ENCODE measurements at places on chromosomes 1 and 21.
A peak's percentile ranks its signal among the peaks of the same experiment; 100 is the strongest.

DNA sequence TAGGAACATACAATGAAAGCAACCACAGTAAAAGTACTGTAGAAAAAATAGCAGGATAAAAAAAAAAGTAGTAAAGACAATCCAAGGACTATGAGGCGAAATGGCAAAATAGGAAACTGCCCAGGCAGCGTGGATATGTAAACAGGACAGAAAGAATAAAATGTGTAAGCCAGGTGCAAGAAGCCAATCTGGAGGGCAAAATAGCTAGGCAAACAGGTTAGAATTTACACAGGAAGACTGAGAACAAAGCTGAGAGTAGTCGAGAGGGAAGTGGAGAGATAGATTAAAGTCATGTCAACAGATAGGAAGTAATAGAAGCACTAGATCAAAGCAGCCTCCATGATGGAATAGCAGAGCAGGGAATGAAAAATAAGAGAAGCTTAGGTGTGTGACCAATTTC, 124.2 kb upstream of the B3GALT2 start:
- DNase-seq = no peak

DNA sequence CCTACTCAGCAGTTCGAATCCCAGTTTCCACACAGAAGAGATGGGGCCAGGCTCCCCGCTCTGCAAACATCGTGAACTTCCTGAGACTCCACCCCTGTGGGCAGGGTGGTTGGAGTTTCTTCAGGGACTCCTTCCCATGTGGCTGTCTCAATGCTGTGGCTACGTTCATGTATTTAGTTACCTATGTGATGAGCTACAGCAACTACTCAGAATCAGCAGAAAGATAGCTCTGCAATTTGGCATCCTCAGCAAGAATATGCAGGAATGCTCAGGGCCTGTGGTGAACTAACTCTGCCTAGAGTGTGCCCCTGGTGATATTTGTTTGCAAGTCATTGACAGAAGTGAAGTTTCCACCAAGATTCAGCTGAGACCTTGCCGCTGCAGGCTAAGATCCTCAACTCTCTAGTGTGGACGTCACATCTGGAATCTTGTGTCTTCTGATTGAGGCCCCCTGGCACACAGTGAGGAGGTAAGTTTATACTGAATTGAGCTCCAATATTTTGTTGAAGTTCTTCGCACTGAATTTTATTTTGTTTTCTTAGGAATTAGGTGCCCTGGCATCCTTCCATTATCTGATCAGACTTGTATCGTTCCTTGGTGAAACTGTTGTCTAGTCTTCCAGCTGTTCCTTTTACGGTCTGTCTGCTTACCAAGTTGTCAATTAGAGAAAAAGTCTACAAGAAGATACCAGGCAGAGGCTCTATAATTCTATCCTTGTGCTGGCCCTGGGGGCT, 8.2 kb upstream of the GLRX2 start:
- DNase-seq = no peak

DNA sequence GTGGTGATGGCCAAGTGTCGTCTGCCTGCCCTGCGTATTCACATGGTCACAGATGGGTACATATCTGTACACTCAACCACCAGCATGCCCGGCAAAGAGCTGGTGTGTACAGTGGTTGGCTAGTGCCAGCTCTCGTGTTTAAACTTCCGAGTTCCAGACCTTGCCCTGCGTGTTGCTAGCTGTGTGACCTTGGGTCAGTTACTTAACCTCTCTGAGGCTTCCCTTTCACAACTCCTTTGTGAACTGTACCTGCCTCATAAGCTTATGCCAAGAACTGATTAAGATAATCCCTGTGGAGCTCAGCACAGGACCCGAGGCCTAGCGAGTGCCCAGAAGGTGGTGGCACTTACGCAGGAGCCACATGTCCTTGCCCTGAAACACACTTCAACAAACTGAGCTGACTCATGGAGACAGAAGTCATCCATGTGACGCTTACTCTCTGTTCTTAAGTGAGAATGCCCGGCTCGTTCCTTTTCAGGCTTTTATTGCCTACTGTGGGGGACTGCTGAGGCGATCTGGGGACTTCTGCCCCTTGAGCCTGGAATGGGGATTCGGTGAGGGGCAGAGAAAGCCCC, 55.4 kb downstream of the ALPL start:
- peak; percentile 66 for DNase-seq

DNA sequence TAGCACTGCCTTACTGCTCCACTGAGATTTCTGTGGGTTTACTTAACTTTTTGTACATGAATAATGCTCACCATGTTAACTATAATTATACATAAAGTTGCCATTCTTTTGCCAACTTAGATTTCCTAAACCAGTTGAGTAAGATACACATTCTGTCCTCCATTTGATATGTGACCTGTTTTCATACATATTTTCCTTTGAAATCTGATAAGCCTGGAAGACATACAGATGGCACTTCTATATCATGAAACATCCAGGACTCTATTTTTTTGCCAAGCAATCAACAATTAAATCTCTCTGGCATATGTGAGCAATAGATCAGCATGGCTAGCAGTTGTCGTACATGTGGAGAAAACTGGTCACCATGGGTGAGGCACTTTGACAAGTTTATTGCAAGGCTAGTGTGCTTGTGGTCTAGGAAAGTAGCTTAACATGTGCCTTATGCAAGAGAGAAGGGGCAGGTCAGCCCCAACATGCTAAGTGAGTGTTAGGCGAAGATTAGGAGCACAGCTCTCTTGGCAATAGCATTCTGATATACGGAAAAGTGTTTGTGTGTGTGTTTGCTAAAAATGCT, 14.2 kb downstream of the PRRX1 start:
- no peak for DNase-seq

DNA sequence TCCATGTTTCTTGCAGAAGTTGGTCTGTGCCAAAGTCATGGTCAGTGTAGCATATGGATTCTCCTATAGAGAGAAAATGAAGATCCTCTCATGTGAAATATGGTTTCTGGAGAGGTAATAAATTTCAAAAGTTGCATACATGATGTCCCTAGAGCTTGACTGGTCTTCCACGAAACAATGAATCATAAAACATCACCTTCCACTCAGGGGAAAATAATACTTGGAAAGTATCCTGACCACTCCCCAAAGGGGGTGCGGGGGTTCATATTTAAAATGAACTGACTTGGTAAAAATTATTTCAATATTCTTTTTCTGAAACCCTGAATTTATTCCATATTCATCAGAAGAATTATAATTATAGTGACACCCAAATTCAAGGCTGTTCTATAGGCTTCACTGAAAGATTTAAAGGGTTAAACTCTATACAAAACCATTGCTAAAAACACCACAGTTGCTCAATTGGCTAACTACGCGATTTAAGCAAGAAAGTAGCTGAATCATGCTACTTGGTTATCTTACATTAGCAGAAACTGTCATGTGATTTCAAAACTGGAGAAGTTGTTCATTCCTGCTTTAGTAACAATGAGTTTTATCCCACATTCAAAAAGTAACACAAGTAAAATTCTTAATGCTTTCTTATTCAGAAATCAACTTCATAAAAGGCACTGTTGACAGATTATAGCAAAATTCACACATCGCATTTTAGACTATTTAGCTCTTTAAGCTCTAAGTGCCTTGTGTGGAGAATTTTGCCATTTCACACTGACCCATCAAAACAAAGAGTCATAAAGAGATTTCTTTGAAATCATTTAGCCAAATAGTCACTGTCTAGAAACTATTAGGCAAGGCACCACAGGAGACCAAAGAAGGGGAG, 5.3 kb downstream of the CREG1 start:
- DNase-seq = peak; percentile 89

- peak; percentile 9 for DNase-seq
Observed at GRCh38 chr1:56963667-56964066, 2.1 kb downstream of the C8B start.

- no peak for DNase-seq
Observed at GRCh38 chr1:24263211-24263610, 55.9 kb upstream of the GRHL3 start.

DNA sequence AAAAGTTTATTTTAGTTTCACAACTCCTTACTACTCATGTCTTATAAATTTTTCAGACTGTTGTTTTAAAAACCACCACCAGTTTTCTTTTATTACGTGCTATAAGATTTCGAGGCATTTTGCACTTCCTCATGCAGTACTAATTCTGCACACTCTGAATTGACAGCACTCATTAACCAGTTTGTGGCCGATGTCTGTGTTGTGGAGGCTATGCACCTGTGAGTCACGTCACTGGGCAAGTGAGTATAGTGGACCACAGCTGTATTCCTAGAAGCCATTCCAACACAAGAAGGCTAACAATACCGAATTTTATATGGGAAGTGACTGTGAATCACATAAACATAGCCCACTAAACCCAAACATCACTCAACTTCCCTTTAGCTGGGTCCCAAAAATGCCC, 21.0 kb upstream of the SPATA6 start:
- no peak for DNase-seq

DNA sequence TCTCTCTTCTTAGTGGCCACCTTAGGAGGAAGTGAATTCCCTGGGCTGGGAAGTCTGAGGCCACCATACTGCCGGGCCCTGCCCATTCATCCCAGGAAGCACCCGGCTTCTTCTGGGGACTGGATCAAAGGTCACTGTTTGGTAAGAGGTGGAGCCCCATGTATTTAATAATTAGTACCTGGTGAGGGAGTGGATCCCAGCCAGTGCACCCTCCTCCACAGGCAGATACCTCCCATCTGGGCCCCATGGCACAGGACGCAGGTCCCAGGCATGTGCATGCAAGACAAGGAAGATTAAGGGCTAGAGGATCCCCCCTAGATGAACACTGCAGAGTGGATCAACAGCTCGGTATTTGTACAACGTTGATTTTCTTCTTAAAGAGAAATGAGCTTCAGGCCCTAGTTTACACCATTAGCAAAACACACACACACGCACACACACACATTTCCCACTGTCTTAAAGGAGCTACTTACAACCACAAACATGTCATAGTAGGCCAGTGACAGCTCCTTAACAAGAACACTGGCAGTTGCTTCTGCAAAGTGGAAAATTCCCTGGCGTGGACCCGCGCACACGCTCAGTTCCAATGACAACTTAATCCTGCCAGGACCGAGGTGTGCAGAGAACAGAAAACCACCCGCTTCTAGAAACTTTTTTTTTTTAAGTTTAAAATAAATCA, 90.7 kb downstream of the MRPL37 start:
- DNase-seq = no peak

GRCh38 chr1:10720635-10721034, 75.8 kb downstream of the CASZ1 start:
- DNase-seq = no peak

GRCh38 chr1:191498318-191498717, 659.9 kb upstream of the RGS18 start:
- peak; percentile 22 for DNase-seq

GRCh38 chr21:24988941-24989340, 618.3 kb downstream of the MRPL39 start:
- DNase-seq = no peak

- no peak for DNase-seq
Observed at GRCh38 chr1:110927484-110928075, 36.1 kb downstream of the LRIF1 start.

DNA sequence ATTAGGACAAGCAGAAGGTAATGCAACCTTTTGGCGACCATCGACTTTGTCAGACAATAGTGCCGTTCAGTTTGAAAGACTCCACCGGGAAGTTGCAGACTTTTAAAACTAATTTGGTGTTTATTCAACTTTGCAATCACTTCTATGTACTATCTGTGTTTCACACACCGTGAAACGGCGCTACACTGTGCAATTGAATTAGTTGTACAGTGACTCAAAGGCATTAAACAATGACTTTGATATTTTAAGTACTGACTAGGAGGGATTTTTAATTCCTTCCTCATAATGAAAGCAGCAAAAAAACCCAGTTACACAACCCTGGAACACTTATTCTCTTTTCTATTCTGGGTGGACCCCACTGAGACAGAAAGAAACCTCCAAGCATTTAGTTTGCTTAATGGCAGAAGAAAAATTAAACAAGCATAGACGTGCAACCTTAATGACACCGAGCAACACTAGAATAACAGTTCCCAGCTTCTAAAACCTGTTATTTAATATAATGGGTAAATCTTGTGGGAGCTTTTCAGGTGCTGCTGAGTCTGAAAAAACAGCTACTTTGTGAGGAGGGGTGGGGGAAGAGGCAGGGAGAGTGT, 176.8 kb downstream of the LMO4 start:
- no peak for DNase-seq

- no peak for DNase-seq
Observed at GRCh38 chr1:218778257-218779126, 395.2 kb upstream of the LYPLAL1 start.

- DNase-seq = no peak
Observed at GRCh38 chr1:25123551-25123950, 108.8 kb downstream of the SYF2 start.

- no peak for DNase-seq
Observed at GRCh38 chr1:62428351-62428750, 8.5 kb upstream of the USP1 start.

DNA sequence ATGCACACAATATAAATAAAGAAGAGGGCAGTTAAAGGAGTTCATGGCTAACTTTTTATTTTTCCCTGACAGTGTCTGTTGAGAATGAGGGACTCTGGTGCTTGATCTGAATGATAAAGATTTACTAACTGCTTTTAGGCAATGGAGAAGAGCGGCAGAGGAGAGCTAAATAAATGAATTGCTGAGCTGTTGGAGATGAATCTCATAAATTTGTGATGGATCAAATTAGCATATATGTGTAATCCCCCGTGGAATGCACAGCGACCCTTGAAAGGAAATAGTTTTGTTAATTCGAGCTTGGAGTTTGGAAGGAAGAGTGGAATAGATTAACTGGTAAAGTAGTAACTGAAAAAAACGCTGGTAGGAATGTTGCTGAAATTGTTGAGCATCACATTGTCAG, 40.2 kb downstream of the HMCN1 start:
- DNase-seq = no peak

DNA sequence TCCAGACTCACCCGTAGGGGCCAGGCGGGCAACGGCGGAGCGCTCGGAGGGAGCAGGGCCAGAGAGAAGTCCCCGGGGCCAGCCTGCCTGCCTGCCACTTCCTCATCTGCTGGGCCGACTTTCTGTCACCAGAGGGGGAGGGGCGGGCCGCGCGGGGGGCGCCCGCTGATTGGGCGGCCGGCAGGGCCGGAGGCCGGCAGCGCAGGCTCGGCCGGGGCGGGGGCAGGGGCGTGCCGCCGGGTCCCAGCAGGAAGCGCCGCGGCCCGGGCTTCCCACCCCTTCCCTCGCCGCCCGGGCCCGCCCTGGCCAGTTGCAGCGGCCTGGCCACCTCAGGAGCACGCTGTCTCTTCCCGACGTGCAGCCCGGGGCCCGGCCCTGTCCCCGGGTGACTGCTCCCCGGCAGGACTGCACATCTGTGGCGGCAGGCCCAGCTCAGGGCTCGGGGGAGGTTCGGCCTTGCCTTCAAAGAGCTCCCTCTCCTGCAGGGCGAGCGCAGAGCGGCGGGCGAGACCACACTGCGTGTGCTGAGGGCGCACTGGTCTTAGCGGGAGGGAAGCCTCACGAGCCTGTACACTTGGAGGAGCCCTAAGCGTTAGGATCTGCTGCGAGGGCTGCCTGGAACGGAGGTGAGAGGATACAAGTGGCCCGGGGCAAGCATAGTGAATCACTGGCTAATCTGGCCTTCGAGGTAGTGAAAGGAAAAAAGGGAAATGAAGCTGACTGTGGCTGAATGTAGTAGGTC, at the start of gene ELOVL1:
TSS of gene ELOVL1 (minus strand) at position 108 of the 742 bp plus-strand sequence. CDS start 2,402 bp downstream, outside the sequence.
- DNase-seq = peak; percentile 88

GRCh38 chr1:243601720-243602119, 248.3 kb downstream of the AKT3 start:
- DNase-seq = no peak
